Glutamatergic neuron (in vitro differentiated cells): ENCODE measurements at places on chromosomes 5 and 9.

- DNase-seq: no peak
Measured at GRCh38 chr5:112142769-112143270, 276.3 kb downstream of the EPB41L4A start.

- no peak for DNase-seq
Measured at GRCh38 chr5:74594137-74595040, 46.1 kb downstream of the ENC1 start.

DNA sequence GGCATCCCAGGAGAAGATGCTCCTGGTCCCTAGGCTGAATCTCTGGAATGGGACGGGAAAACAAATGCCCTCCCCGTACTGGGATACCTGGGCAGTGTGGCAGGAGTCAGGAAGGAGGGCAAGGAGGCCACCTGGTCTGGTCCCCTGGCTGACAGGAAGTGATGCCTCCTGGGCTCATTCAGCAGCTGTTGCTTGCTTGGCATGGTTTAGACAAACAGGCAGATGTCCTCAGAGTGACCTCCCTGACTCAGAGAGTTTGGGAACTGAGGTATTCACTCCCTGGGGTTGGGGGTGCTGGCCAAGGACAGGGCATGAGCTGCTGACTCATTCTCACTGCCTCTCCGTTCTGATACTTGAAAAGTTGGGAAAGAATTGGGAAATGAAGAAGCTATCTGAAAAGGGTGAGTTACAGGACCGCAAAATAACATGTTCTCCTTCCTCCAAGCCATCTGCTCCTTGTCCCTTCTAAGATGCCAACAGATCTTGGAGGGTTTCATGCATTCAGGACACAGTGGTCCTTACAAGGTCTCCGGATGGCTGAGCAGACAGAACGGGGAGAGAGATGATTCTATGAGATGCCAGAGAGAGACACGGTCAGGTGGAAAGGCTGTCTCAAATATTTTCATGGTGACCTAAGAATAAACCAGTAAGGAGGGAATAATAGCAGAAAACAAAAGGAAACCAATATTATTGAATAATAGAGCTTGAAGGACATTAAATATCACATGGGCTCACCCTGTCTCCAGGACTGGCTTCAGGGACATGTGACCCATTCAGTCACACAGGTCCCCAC, 534.5 kb downstream of the BNC2 start:
- no peak for DNase-seq

- no peak for DNase-seq
Measured at GRCh38 chr5:158802941-158803341, 296.8 kb downstream of the EBF1 start.
